GM13976 (cell line): ENCODE measurements at places on chromosomes 7 and 10.

DNA sequence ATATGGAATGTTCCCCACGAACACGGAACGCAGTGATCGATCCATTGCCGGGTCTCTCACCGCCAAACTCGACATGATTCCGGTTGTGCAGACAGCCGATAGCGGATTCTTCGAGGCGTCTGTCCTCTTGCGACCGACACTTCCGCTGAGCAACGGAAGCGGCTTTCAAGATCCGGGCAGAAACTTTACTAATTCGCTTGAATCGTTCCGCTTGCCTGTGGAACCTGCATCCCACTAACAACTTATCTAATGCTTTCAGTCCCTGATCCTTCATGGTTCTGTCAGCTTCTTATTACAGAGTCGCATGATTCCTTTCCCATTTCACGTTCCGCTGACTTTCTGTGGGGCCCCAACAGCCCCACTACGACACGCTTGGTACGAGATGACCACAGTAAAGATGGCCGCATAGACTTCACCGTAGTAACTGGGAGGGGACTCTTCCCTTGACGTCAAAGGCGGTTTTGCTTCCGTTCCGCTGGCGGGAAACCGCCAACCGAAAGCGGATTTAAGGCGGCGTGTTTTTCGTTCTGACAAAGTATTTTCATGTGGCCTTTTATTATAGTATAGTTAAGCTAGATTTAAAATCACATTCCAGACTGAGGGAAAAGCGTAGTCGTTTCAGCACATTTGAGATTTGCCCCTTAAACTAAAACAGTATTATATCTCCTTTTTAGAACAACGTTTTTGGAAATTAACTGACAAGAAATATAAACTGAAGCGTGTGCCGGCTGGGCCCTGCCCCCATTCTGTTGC is at the start of gene CSTF2T:
Gene CSTF2T (minus strand): TSS at position 121 of the 753 bp plus-strand sequence. CDS start 46 bp downstream, at position 75.
- DNase-seq: peak; percentile 65

DNA sequence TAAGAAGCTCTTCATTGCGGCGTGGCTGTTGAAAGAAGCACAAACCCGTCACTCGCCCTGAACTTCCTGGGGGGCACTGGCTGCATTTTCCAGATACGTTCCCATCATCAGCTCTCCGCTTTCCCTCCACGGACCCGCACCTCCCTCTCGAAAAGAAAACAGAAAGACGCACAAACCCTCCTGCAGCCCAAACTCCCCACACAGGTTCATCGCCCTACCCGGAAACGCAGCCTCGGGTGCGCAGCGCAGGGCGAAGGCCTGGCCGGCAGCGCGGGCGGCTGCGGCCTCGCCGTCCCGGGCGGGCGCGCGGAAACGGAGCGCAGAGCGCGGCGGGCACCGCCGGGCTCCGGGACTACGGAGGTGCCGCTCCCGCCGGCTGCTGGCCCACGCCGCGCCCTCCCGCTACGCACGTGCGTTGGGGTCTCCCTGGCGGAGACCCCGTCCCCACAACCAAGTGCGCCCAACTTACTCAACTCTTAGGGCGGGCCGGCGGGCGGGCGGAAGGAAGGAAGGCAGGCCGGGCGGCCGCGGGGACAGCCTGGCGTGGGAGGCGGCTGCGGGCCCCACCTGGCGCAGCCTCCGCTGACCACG is 822 bp downstream of the ZNF800 start:
- DNase-seq: peak; percentile 46

DNA sequence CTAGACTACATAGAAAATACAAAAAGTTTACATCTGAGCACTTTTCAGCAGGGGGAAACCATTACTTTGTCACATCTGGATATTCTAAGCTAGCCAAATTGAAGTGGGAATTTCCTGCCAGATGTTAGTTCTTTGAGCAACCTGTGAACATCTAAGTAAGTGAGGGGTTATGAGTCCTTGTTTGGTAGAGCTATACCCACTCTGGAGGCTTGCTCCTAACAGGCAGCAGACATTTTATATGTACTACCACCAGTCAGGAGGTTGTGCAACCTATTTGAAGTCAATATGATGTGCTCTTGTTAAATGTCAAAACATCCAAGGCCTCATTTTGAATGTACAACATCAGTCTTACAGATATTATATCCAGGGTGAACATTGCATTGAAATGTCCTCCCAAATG is 143.3 kb upstream of the KAT6B start:
- no peak for DNase-seq

DNA sequence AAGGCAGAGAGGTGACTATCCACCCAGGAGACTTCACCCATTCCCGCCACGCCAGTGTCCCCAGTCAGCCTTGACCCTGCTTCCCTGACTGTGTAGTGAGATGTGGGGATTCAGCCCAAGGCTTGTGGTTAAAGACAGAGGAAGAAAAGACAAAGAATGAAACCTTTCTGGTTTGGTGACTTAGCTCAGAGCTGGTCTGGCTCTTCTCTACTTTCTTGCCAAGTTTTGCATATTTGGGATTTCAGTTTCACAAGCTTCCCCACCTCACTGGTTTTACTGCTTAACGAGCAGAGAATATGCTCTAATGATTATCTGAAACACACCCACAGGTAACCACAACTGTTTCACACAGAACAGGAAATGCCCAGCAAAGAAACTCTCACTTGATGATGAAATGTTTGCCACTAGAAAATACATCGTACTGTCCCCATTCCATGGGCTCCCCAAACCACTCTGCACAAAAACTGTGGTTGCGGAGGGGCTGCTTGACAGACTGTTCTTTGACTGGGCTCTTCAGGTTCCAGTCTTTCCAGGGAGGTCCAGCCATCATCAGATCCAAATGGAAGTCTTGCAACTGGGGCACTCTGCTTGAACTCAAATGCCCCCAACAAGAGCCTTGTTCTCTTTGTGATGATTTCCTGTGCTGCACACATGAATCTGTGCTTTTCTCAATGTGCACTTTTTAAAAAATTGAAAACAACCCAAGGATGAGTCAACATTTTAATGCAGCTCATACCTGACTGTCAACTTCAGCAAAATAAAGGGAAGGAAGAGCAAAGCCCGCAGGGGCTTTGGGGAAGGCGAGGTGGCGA is 95.5 kb downstream of the CTBP2 start:
- peak; percentile 86 for DNase-seq

GRCh38 chr7:29278337-29279069 is 83.9 kb downstream of the CHN2 start:
- DNase-seq: no peak
